AG09309 (cell line): ENCODE measurements at places on chromosomes 12 and 14.

- DNase-seq = no peak
Observed at GRCh38 chr12:58532855-58533608, 387.3 kb downstream of the LRIG3 start.

DNA sequence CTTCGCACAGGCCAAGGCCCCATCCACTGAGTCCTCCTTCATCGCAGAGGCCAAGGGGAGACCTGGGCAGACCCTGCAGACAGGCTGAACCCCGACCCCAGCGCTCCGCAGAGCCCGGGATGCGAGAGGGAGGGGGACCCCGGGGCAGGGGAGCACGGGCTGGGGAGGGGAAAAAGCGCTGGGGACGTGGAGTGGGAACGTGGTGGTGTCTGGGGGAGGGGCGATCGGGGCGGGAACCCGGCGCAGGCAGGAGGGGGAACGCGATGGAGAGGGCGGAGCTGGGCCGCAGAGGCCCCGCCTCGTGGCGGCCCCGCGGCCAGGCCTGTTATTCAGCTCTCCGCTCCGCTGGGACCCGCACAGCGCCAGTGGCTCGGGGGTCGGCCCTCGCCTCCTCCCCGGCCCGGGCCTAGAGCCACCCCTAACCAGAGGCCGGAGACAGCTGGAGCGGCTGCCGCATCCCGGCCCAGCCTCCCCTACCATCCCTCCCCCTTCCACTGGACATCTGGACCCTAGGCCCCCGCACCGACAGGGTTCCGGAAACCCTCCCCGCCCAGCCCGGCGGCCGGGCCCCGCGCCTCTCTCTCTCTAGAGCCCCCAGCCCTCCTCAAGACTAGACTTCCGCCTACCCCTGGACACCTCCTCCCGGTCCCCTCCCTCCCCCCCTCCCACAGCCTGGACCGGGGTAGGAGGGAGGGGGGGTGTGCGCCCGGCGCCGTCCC lies at the start of gene ARHGEF25:
TSS of gene ARHGEF25 (plus strand) at position 328 of the 719 bp plus-strand sequence. CDS start 460 bp downstream, outside the sequence.
- no peak for DNase-seq

- no peak for DNase-seq
Observed at GRCh38 chr12:61538951-61539350, 721.3 kb upstream of the USP15 start.

- DNase-seq = no peak
Observed at GRCh38 chr12:32891956-32892355, 4.6 kb downstream of the PKP2 start.

DNA sequence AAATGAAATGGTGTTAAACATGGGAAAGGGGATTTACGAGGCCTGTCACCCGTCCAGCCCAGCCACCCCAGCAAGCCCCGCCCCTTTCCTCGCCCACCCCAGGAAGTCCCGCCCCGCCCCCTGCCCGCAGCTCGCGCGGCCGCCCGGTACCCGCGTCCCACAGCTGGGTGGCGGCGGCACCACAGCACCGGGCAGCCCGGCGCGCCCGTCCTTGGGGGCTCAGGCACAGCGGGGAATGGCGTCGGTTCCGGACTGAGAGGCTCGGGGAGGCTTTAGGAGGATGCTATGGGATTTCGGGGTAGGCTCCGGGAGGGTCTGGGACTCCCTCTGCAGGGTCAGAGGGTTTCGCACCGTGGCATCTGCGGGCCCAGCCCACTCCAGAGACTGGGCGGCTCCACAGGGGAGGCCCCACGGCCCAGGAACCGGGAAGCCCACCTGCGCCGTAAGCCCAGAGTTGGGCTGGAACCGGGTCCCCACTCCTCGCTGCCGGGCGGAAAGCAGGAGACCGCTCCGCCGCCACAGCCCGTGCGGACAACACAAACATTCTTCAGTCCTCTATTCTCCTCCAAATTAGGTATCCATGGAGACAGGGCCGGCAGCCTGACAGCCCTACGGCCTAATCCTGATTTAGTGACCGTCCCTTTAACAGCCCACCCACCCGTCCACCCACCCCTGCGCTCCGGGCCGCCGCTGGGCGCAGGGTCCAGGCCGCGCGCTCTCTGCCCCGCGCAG lies 1.4 kb downstream of the FIGNL2 start:
- DNase-seq = no peak
